ENCODE measurements at places on chromosomes 6 and 20. TPM values are rescaled to one million over a fixed set of nuclear protein-coding genes. Genes with fewer than 3 reads are reported as not detected.

- no peak for DNase-seq
Observed at GRCh38 chr6:104186831-104187230, 672.9 kb downstream of the HACE1 start.

Gene DNAH8
- not detected for total RNA-seq

- no peak for DNase-seq
Observed at GRCh38 chr6:155454471-155454870, 1.2 kb downstream of the NOX3 start.

GRCh38 chr6:48564036-48564820, 453.2 kb upstream of the PTCHD4 start:
- no peak for DNase-seq

Gene ENPP1
- total RNA-seq, result 0.91 TPM

Gene SPDEF
- total RNA-seq, result not detected

Gene COX4I2
- total RNA-seq, result not detected

DNA sequence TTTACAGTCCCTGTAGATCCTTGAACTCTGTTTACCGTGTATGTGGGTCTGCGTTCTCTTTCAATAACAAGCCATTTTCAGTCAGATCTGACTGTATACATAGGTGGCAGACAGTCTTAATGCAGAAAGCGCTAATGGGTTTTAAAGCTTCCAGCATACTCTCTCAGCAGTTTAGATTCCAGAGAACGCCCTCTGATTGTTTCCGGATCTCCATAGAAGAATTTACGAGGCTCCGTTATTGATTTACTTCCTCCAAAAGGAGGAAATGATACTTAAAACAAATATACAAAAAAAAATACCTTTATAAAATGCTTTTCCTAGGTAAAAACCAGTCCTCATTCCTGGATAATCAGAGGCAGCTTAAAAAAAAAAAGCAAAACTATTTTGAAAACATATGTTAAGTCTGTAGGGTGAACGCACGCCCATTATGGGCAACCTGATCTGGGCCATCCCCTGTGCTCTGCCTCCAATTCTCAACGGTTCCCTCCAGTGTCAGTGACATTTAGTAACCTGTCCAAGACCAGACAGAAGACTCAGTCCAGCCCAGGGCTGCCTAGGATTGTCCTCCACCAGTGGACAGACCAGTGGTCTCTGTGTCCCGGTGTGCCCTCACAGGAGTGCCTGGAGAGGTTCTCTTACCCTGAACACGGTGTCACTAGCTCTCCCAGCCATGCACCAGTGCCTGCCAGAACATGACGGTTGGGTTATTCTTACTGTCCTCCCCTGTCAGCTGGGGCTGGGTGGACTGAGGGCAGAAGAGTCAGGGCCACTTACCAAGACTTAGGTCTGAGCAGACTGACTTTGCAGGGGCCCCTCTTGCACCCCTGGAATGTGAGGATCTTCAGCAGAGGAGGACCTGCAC, 217.3 kb downstream of the ARID1B start:
- DNase-seq, result no peak

Gene C6orf163
- total RNA-seq, result not detected

Gene TPD52L2
- 185 TPM for total RNA-seq

Gene SUMO4
- total RNA-seq, result not detected

- no peak for DNase-seq
Observed at GRCh38 chr6:125872259-125872921, 81.6 kb downstream of the NCOA7 start.

DNA sequence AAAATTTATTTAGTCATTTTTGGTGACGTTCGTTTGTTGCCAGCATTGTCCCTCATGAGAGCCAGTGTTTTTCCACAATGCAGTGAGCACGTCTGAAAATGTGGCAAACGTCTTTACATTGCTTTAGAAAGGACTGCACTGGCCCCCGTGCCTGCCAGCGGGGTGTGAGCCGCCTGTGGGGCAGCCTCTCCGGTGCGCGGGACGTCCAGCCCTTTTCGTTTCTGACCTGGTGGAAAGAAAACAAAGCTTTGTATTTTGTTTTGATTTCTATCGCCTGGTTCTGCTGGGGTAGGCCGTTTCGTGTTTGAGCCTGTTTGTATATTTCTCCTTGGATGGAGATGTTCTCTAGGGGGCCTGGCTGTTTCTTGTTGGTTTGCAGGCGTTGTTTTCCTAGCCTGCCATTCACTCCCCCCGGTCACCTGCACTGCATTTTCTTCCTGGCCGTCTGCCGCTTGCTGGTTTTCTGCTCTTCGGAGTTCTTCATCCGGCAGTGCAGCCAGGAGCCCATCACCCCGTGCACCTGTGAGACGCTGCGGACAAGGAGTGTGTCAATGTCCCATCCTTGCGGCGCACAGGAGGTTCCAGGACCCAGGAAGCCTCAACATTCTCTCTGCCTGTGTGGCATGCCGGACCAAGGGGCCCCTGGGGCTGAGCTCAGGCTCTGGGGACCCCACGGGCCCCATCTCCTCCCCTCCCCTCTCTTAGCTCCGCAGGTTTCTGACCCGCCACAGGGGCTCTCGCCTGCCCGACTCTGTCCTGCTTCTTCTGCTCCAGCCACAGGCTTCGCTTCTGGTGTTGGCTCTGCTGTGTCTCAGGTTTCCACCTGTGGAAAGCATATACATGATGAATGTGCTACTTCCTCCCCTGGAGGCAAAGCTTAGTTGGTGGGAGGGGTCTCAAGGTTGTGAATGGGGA, 100.5 kb downstream of the CDH4 start:
- DNase-seq, result no peak

DNA sequence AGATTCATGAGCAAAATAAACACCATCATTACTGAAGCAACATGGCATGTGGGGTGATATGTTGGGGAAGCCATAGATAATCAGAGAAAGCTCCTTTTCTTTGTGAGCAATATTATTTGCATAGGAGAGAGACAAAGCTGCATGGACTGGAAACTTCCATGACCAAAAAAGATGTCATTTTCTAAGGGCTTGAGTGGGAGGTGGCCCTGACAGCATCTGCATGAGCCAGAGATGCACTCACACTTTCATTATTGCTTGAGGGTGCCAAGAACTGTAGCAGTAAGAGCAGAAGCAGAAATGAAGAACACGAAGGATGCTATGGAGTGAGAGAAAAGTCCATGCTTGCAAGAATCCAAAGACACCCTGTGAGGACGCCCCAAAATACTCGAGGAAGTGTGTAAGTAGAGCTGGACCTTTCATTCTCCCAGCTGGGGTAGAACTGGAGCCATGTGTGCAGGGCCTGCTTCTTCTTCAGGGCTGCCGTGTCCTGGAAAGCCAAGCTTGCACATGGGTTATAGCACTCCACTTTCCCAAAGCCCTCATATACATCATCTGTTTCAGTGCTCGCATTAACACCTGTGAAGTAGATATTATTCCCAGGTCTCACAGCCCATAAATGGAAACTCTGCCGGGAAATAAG, 851.2 kb downstream of the DHX35 start:
- no peak for DNase-seq

Gene GABRR1
- total RNA-seq, result not detected

DNA sequence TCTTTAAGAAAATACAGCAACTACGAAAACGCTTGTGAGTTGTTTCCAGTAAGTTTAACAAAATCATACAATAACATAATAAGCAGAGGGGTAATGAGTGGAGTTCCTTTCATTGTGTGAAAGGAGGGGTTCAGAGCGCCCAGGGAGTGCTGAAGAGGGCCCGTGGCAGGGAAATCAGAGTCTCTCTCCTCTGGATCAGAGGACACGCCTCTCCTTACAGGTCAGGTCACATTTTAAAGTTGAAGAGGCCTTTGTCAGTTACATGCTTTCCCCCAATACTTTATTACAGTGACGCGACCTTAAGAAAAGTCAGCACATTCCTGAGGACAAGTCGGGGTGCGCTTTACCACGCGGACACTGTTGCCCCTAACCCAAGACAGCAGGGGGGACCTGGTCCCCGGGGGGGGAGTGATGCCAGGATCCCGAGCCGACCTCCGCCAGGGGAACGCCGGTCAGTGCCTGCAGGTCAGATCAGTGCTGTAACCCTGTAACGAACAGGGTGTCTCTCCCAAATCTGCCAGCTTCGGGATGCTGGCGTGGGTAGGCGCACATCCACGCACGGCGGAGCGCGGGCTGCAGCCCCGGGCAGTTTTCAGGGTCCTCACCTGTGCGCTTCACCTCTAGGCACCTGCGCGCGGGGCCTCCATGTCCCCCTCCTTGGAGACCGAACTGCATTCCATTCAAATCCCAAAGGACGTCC, 848 bp downstream of the DACT2 start:
- DNase-seq, result no peak

DNA sequence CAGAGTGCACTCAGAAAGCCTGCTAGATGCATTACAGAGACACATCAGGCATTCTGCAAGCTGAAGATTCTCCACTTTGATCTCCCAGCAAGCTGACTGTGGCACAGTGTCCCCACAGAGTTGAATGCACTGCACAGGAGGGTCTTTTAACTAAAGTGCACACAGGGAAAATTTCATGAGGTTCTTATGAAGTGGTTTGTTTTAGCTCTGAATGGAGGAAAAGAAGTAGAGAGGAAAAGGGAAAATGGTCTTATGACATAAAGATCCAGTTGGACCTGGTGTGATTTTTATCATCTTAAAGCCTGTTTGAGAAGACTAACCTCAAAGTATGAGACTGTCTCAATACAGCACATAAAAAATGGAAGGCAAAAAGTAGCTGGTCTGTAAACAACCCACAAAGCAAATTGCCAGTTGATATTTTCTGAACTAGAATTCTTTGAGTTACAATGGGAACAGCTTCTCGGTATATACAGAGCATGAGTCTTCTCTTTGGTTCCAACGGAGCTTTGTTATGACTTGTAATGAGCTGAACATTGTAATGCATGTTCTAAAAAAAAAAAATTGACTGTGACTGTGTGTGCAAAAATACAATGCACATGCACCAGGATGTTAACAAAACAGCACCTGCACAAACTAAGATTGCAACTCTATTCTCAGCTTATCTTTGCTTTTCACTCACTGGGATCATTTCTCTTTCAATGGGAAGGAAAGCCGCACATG, 383.0 kb upstream of the ID4 start:
- DNase-seq, result no peak

- no peak for DNase-seq
Observed at GRCh38 chr6:159642481-159642880, 50.6 kb downstream of the SOD2 start.

- DNase-seq, result no peak
Observed at GRCh38 chr6:6033858-6034257, 27.1 kb upstream of the NRN1 start.

DNA sequence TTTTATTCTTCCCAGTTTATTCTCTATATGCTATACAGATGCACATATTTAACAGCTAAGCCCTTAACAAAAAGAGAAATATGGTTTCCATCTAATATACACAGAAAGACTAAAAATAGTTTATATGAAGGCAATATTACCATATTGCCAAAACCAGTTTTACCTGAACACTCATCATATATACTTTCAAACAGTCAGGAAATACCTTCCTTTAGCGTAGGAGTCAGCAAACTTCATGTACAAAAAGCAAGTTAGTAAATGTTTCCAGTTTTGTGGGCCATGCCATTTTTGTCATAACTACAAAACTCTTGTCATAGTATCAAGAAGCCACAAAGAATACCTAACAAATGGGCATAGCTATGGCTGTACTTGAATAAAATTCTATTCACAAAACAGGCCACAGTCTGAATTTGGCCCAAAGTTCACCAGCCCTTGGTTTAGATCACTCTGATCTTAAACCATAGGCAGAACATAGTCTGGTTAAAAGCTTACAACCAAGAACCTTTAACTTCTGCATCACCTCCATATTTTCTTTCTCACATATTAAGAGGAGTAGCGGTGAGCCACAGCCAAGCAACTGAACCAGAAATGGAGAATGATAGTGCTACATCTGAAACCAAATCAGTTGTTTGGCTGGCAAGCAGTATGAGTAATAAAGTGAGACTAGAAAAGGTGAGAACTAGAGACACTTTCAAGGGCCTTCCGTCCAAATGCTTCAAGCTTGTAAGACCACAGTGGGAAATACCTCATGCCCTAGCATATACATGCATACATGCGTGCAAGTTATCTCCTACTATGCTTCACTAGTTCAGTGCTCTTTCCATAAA, 116.6 kb downstream of the PTPRK start:
- DNase-seq, result no peak

- no peak for DNase-seq
Observed at GRCh38 chr6:150738092-150738629, 127.3 kb upstream of the MTHFD1L start.

Gene TRIM40
- not detected for total RNA-seq

DNA sequence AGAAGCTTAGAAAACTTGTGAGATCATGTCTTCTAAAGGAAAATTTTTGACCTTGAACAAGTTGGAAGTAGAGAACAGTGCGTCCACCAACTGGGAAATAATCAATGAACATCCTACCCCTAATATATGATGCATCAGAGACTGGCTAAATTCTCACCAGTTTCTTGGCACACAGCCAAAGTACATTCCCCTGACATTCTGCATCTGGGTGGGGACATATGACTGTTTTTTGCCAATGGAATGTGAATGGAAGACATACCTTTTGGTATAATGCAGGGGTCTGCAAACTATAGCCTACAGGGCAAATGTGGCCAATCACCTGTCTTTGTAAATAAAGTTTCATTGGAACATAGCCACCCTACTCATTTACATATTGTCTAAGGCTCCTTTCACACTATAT, 84.7 kb downstream of the HAO1 start:
- no peak for DNase-seq

Gene IPCEF1
- total RNA-seq, result not detected

DNA sequence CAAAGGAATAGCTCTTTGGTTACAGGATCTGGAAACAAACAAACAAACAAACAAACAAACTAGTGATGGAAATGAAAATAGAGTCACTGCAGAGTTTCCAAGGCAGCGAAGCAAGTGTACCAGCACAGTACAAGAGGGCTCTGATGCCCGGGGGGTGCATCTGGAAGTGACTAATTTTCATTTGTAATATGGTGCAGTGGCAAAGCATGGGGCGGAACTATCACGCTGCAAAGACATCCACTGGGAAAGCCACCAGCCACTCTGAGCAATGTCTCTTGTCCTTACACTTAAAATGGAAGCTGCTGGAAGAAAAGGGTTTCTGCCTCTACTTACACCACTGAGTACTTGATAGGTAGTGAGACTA, 44.4 kb upstream of the NEDD9 start:
- no peak for DNase-seq

GRCh38 chr6:80767808-80768207, 661.3 kb downstream of the BCKDHB start:
- DNase-seq, result peak; percentile 95

- no peak for DNase-seq
Observed at GRCh38 chr20:11080010-11080409, 406.2 kb upstream of the JAG1 start.

Gene PERP
- total RNA-seq, result 38.7 TPM

GRCh38 chr6:129623008-129623732, 86.8 kb downstream of the ARHGAP18 start:
- DNase-seq, result no peak

GRCh38 chr20:50584687-50585086, 74.5 kb downstream of the PTPN1 start:
- DNase-seq, result no peak
